ENCODE measurements at places on chromosomes 3 and 15.
A peak's percentile ranks its signal among the peaks of the same experiment; 100 is the strongest.

DNA sequence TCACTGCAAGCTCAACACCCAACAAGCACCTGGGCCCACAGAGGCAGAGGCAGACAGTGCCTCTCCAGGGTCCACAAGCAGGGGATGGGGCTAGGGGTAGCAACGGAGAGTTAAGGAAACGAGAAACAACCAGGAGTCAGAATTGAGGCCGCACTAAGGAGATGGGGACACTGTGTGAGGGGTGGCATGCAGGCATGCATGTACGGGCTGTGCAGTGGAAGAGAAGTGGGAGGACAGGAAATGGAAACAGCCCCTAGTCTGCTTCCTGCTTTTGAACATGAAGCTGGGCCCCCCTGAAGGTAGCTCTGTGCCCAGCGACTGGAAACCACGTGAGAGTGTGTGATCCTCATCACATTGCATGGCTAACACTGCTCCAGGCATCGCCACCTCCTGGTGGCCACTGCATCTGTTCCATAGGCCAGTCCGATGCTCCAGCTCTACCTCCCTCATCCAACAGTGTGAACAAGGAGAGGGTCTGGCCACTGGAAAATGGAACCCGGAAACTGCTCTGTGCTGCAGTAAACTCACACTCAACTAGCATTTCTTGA is 44.0 kb downstream of the XXYLT1 start:
- no peak for DNase-seq

- no peak for DNase-seq
These were observed 62.5 kb upstream of the LRRC3B start for GRCh38 chr3:26560081-26560480.

- DNase-seq: no peak
These were observed 18.2 kb upstream of the HRH1 start for GRCh38 chr3:11136116-11136515.

DNA sequence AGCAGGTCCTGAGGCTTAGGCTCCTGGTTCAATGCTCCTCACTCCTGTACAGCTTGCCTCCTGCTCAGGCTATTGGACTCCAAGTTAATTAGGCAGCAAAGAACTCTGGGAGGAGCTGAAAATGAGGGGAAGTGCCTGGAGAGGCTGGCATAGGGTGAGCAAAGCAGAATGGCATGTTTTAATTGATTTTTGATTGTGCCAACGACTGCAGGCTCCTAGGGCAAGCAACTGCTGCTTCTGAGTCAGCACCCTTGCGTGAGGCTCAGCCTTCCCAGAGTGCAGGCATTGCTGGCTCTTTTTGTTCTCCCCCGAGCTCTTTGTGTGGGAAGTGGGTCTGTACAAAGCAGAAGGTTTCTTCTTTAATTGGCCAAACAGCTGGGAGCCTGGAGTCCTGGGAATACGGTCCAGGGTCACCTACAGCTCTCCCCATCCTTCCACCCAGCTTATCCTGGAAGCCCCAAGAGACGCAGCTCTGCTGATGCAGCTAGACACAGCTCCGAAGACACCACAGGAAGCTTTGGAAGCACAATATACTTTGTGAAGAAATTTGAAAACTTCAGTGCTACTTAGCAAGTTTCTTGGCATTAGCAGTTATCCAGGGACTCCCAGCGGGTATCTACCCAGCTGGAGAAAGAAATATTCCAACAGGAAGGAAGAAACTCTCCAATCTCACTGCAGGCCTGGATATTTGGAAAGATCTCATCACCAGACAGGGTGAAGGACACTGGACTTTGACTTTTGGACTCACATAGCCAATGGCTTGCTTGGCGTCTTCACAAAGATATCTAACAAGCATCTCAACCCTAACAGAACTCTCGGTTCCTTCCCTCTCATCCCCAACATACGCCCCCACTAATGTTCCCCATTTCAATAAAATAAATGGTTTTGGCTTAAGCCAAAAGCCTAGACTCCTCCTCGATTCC is 76.8 kb downstream of the BDH1 start:
- no peak for DNase-seq

DNA sequence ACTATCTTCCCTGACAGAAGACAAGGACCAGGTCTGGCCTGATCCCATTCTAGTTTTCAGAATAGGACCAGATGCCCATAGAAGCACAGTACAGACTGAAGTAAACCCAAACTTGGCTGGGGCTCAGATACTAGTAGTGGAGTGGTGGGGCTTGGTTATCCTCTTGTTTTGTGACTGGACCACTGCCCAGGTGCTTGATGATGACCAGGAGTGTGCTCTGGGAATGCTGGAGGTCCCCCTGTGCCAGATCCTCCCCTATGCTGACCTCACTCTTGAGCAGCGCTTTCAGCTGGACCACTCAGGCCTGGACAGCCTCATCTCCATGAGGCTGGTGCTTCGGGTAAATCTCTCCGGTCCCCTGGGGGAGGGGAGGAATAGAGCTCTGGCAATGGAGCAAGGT is 36.3 kb downstream of the ESYT3 start:
- DNase-seq: no peak

DNA sequence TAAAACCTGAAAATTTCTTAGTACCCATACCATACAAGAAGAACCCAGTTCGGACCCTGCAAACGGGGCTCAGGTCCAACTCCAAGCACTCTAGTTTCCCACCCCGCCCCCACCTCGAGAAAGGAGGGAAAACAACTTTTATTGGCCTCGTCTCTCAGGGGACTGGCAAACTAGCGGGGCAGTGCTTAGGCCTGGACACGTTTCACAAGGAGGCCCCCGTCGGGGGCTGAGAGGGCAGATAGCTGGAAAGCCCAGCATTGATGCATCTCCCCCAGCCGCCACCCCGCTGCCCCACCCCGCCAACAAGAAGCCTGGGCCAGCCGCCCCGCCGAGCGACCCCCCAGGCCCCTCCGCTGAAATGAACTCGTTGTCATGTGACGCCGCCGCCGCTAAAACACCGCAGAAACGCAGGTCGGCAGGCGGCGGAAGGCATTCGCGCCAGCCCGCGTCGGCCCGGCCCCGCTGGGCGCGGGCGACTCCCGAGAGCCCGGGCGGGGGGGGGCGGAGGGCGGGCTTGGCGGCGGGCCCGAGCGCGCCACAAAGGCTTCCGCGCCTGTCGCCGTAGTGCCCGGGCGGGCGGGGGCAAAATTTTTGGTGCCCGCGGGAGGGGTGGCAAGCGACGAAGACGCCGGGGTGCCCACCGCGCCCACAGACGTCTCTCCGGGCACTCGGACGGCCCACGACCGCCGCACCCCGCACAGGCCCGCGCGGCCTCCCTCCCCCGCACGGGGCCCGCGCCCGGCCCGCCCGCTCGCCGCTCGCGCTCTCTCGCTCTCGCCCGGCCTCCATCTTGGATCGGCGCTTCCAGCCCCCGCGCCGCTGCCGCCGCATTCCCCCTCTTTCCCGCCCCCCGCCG is 634 bp downstream of the STAG1 start:
- peak; percentile 41 for DNase-seq

DNA sequence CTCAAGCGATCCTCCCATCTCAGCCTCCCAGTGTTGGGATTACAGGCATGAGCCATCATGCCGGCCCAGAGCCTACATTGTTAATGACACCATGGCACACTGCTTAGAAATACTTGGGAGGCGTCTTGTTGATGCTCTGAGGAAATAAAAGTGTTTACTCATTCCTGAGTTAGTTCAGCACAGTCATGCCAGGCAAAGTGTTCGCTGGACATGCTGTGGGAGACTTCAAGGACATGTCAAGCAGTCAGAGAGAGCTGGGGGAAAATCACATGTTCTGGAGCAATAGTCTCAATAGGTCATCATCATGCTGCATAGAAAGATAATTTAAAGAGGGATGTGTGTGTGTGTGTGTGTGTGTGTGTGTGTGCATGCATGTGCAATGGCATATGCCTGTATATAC is 37.5 kb downstream of the TTC23 start:
- DNase-seq: no peak

DNA sequence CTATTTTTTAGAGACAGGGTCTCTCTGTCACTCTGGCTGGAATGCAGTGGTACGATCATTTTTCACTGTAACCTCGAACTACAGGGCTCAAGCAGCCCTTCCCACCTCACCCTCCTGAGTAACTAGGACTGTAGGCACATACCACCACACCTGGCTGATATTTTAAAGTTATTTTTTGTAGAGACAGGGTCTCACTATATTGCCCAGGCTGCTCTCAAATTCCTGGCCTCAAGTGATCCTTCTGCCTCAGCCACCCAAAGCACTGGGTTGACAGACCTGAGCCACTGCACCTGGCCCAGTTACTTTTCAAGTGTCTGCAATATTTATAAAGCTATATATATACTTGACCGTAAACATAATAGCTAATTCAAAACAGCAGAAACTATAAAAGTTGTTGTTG is 75.0 kb downstream of the PIAS1 start:
- no peak for DNase-seq

- no peak for DNase-seq
These were observed 216.2 kb upstream of the CHRNA7 start for GRCh38 chr15:31814082-31814481.

DNA sequence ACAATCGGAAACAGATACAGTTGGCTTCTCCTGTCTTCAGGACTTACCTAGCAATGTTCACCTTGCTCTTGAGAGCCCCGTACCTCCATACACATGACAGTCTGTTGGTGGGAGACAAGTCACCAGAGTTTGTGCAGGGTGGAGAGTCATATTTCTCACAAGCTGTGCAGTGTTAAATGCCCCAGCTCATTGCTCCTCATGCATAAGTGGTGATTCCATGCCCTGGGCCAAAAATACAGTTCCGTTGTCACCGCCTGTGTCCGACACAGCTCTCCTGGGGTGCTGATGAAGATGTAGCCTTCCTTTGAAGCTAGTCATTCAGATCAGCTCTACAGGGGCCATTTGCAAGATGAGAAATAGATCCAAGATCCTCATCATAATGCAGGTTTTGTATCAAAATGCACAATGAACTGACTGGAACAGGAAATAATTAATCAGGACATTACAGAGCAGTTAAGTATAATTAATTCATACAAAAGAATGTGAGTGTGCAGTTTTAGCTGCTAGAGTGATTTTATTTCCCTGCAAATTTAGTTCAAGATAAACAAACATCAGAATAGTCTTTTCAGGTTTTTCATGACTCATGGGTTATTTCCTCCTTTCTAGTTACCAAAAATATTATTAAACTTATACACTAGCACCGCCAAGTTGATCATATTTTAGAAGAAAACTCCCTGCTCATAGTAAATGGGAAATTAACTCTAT is 66.5 kb downstream of the CD47 start:
- no peak for DNase-seq

DNA sequence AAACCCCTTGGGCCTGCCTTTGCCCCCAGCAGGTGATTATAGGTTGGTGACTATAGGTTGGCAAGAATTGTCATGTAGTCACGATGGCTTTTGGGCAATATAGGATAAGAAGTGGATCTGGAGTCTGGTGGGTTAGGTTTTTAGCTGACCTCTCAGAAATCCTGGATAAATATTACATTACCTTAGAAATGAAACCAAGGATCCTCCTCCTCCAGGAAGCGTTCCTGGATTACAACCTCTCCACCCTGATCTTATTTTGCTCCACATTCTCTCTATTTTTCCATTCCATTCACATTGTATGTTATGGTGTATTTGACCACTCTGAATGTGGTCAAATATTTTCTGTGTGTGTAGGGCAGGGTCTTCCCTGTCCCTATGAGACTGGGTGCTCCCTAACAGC is 82.3 kb downstream of the SEMA5B start:
- no peak for DNase-seq

GRCh38 chr15:88069561-88069960 is 187.0 kb downstream of the NTRK3 start:
- no peak for DNase-seq

- no peak for DNase-seq
These were observed 11.5 kb downstream of the CDAN1 start for GRCh38 chr15:42725331-42725903.

- no peak for DNase-seq
These were observed 732.9 kb upstream of the BCHE start for GRCh38 chr3:166570102-166570501.

DNA sequence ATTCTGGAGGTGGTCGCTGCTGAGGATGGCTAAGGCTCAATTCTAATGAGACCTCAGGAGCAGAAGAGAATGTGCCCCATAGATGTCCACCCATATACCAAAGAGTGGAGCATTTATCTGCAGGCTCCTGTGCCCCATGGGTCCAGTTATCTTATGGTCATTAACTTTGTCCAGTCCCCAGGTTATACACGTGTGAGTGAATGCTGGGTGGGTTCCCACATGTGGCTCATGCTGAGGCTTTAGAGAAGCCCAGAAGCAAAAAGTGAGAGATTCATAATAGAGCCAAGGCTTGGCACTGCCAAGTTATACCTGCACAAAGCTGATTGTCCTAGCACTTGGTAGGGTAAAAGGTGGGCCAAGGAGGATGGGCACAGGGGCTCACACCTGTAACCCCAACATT is 30.0 kb upstream of the MINAR1 start:
- no peak for DNase-seq

GRCh38 chr3:62319570-62320243 is 53.6 kb downstream of the FEZF2 start:
- no peak for DNase-seq

- DNase-seq: no peak
These were observed 340.0 kb downstream of the VPS13C start for GRCh38 chr15:61720197-61720704.

GRCh38 chr3:72459588-72459987 is 388.7 kb downstream of the SHQ1 start:
- no peak for DNase-seq

- DNase-seq: no peak
These were observed 1.7 kb upstream of the SLC9A9 start for GRCh38 chr3:143849854-143850549.

- no peak for DNase-seq
These were observed 488.4 kb upstream of the UBE2E2 start for GRCh38 chr3:22714749-22715148.
